ENCODE measurements at places on chromosomes 4 and X.

DNA sequence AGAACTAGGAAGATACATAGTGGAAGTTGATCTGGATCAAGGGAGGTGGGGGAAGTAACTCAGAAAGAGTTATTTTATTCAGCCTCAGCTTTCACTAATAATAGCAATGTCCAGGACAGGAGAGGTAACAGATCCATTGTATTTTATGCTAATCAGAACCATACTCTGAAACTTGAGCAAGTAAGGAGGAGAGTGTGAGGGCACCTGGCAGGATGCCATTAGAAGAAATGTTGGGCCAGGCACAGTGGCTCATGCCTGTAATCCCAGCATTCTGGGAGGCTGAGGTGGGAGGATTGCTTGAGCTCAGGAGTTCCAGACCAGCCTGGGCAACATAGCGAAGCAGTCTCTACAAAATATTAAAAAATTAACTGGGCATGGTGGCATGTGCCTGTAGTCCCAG lies 16.3 kb downstream of the GPR34 start:
- DNase-seq, result no peak

DNA sequence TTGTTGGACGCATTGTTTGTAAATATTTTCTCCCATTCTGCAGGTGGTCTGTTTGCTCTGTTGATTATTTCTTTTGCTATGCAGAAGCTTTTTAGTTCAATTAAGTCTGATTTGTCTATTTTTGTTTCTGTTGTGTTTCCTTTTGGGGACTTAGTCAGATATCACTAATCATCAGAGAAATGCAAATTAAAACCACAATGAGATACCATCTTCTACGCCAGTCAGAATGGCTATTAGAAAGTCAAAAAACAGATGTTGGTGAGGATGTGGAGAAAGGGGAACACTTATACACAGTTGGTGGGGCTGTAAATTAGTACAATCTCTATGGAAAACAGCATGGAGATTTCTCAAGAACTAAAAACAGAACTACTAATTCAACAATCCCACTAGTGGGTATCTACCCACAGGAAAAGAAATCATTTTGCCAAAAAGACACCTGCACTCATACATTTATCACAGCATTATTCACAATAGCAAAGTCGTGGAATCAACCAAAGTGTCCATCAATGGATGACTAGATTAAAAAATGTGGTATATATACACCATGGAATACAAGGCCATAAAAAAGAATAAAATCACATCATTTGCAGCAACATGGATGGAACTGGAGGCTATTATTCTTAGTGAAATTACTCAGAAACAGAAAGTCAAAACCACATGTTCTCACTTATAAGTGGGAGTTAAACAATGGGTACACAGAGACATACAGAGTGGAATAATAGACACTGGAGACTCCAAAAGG lies 8.1 kb downstream of the COQ2 start:
- DNase-seq, result no peak

GRCh38 chr4:3730422-3731190 lies 35.6 kb upstream of the ADRA2C start:
- no peak for DNase-seq

- DNase-seq, result no peak
Observed at GRCh38 chrX:153408221-153408721, 3.0 kb upstream of the ZFP92 start.

GRCh38 chr4:14023036-14023435 lies 395.5 kb upstream of the BOD1L1 start:
- no peak for DNase-seq

DNA sequence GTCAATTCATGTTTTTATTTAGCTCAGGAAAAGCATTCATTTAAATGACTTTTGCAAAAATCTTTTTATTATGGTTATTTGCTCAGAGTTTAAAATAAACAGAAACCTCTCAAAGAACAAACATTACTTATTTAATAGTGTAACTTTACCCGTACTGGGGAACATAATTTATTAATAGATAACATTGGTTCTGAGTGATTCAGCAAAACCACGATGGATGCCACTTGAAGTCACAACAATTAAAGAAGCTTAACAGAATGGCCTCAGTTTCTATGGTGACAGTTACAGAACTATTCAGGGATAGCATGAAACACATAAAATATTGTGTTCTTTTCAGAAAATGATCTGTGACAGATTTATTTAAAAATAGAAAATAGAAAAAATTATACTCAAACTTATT lies 368.7 kb downstream of the CCSER1 start:
- DNase-seq, result no peak

GRCh38 chr4:146381263-146381872 lies 140.4 kb downstream of the SLC10A7 start:
- no peak for DNase-seq

- DNase-seq, result no peak
Observed at GRCh38 chr4:7778510-7779431, 160.9 kb downstream of the AFAP1 start.

DNA sequence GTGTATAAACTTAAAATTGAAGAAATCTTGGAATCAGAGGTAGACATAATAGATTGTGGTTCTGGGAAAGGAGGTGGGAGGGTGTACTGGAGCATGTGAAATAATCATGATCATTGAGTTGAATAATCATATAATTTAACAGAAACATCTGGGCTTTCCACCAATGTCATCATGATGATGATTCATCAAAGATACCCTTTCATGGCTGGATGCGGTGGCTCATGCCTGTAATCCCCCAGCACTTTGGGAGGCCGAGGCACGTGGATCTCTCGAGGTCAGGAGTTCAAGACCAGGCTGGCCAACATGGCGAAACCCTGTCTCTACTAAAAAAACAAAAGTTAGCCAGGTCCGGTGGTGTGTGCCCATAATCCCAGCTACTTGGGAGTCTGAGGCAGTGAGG lies 6.7 kb upstream of the RUFY3 start:
- no peak for DNase-seq

DNA sequence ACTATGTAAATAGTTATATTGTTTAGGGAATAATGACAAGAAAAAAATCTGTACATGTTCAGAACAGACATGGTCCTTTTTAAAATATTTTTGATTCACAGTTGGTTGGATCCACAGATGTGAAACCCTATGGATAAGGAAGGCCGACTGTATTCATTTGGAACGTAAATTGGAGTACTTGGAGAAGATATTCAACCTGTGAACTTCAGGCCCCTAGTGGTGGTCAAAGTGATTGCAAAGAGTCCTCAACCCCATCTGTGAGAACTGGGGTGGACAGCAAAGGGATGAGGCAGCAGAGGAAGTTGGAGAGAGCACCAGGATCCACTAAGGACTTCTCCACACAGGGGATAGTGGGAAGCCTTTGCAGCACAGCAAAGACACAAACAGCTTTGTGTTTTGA lies 6.2 kb upstream of the CXCL13 start:
- no peak for DNase-seq

- no peak for DNase-seq
Observed at GRCh38 chr4:181753207-181753606, 490.0 kb upstream of the TENM3 start.

DNA sequence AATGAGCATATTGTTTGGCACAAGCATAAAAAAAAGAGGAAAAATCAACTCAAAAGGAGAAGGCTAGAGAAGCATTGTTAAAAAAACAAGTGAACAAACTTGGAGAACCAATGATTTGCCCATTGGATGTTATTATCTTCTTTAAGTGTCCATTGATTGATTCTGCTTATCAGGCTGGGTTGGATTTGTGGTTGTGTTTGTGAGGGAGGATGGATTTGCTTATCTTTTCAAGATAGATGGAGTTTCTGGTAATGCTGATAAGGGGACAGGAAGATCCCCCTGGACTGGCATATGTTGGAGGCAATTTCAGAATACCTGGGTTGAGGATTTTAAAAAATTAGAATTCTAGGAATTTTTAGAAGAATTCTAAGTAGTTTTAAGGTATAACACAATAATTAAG lies 41.8 kb upstream of the TMEM192 start:
- DNase-seq, result no peak

DNA sequence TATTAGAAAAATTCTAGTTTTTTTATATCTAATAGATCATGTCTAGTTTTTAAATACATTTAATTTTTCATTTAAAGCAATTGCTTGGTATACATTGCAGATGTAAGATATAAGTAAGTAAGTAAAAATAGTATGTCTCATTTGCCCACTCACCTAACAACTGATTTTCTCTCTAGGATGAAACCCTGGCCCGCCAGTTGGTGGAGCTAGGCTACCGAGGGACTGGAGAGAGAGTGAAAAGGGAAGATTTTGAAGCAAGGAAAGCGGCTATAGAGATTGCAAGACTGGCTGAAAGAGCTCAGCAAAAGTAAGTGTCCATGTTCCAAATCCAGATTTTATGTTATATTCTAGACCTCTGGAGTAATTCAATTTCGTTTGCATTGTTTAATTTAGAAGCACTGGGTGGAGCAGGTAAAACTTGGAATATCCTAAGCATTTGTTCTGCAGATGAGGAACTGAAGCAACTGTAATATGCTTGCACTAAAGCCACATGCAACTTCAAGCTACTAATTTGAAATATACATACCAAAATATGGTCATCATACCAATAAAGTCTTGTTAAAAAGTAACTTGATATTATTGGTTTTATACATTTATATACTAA lies 27.1 kb downstream of the CFAP299 start:
- no peak for DNase-seq

GRCh38 chrX:112851806-112852205 lies 11.2 kb upstream of the AMOT start:
- DNase-seq, result no peak

GRCh38 chr4:75025431-75025830 lies 92.5 kb downstream of the PARM1 start:
- DNase-seq, result no peak

DNA sequence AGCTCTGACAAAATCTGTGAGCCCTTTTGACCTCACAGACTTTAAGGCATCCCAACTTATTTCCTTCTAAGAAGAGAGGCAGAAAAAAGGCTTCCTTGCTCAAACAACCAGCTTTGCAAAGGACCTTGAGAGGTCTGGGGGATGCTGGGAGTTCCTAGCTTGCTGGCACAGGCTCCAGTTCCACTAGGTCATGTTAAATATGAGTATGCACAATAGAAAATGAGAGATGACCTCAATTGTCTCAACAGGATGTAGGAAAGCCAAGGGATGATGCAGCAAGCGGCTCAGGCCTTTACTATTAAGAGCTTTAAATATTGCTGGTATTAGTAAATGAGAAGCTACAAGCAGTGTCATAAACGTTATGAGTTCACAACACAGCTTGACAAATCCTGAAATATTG lies 13.3 kb upstream of the ZNF827 start:
- DNase-seq, result no peak

- DNase-seq, result no peak
Observed at GRCh38 chrX:40581336-40581920, 658 bp downstream of the ATP6AP2 start.

DNA sequence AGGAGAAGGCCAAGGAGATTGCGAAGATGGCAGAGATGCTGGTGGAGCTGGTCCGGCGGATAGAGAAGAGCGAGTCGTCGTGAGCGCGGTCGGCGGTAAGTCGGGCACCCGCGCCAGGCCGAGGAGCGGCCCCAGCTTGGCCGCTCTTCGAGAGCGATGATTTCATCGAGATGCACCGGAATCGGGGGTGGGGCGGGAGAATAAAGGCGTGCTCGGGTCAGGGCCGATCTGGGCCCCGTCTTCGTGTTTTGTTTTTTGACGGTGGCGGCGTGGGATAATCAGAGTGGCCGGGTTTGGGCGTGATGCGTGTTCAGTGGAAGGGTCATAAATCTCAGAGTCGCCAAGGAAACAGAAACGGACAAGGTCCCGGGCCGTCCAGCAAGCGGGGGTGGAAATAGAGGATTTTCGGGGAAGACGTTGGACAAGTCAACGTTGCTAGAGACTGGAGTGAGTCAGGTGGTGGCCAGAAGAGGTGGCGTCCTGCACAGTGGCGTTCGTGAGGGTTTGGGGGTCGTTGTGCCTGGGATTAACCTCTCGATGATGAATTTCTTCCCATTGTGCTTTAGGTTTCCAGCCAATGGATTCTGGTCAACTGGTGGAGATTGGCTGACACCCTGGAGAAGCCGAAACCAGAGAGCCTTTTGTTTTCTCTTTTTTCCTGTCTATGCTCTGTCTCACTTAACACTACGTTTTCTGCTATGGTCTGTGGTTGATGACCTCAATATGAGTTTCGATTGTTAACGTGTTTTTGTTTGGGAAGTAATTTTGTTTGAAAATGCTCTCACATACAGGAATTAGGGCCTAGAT lies 882 bp downstream of the MRFAP1 start:
- no peak for DNase-seq

DNA sequence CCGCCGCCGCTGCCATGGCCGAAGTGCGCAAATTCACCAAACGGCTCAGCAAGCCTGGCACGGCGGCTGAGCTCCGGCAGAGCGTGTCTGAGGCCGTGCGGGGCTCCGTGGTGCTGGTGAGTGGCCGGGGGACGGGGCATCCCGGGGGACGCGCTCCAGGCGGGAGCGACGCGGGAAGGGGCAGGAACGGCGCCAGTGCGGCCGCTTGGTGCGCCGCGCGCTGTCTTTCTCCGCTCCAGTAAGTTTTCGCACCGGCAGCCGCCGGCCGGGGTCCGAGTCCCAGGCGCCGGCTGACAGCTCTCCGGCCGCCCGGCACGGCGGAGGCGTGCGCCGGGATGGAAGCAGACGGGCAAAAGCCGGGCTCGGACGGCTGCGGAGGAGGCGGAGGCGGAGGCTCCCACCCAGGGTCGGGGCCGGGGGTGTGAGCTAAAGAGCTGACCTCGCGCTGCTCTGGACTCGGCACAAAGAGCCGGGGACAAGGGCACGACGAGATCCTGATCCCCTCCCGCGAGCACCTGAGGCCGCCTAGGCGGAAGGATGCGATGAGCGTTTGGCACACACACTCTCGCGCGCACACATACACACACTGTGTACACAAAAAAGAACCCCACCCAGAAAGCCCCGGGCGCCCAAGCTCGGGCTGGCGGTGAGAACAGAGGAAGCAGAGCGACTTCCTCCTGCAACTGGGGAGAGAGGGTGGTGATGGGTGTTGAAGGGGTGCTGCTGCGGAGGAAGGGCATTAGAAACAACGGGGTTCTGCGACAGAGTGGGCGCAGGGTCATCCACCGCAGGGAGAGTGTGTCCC lies 545 bp downstream of the DOCK11 start:
- DNase-seq, result no peak

DNA sequence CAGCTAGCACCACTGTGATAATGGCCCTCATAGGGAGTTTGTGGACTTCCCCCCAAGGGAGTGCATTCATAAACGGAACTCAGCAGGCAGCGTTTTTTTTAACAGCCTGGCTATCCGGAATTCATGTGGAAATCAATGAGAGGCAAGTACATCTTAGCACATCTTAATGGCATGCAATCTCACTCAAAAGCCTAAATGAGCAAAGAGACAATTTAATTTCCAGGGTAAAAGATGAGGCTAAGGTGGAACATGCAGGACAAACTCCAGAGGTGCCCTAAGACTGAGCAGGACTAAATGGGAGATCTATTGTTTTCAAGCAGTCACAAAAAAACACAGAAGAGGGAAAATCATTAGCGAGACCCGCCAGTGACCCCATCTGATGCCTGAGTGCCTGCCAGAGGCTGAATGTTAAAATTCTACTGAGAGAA lies 243.5 kb upstream of the KCNIP4 start:
- no peak for DNase-seq

Measured in BJ (cell line).